ENCODE measurements at places on chromosomes 3 and 15.

- no peak for DNase-seq
These were observed 60.3 kb downstream of the NOX5 start for GRCh38 chr15:69074843-69075224.

DNA sequence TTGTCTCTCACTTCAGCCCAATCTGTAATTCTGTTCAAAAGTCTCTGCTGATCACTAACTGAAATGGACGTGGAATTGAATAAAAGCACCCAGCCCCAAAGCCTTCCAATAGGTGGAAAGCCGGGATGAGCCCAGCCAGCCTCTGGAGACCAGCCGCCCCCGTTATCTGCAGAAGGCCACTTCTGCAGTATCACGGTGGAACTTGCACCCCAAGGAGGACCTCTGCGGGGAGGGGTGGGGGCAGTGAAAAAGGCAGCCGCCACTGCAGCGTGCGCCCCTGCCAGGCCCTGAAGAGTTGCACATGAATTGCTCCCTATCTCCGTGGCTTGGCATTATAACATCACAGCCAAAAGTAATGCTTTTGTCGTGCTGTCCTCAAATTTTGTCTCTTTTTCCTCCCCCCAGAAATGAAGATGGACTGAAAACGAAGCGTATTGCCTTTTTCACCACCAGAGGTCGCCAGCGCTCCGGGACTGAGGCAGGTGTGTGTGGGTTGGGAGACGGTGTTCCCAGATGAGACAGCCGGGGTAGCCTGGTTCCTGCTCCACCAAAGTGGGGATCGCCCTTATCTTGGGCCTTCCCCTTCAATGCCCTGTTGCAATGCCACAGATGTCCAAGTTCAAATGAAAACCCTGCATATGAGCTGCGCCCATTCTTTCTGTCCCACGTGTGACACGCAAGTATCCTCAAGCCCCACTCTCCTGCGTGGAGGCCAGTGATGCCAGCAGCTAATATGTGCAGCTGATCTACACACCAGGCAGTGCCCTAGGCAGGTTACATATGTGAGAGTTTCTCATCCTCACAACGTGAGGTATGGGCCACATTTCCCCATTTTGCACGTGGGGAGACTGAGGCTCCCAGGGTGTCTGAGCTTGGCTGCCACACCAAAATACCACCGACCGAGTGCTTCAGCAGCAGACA is 96.0 kb downstream of the LRRK1 start:
- DNase-seq, result peak; percentile 92

DNA sequence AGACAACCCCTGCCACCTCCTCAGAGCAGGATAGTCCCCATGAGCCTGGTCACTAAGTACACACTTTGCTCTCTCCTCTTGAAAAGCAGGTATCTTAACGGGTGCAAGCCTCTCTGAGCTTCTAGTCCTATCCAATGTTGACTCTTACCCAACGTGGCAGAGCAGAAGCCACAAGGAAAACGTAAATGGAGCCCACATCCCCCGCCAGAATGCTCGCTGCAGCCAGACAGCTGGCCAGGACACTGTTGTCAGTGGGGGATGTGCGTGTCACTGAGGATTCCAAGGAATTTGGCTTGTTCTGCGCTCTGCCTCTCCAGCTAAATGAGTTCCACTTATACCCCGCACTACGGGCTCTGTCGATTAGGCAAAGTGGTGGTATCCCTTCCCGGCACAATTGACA is 67.8 kb upstream of the IGF1R start:
- no peak for DNase-seq

- no peak for DNase-seq
These were observed 98.7 kb downstream of the PLCH1 start for GRCh38 chr3:155646128-155646527.

DNA sequence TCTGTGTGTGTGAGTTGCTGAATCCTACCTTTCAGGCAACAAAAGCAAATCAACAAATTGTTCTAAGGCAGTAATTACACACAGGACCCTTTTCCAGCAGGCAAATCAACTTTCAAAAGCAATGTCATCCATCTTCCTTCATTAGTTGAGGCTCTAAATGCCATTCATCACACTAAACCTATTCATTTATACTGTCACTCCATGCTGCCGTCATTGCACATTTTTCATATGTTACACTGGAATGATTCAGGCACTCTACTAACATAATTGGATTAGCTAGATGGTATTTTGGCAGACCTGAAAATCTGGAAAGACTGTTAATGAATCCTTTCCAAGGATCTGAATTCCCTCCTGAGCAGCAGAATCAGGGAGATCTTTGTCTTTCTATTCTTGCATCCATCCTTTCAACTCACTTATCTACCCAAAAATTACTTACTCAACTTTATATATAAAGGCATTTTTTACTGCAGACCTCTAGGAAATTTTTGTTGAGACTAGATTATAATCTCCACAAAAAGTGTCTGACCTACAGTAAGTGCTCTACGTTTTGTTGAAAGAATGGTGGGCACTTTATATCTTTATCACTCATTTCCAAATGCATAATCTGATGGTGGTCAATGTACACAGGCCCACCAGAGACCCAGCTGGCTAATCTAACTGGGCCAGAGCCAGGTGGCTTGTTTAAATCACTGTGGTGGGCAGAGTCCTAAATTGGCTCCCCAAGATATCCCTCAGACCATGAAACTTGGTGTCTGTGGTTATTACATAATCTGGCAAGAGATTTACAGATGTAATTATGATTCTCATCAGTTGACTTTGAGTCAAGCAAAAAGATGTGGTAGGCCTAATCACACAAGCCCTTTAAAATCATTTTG is 25.0 kb downstream of the MIX23 start:
- no peak for DNase-seq

DNA sequence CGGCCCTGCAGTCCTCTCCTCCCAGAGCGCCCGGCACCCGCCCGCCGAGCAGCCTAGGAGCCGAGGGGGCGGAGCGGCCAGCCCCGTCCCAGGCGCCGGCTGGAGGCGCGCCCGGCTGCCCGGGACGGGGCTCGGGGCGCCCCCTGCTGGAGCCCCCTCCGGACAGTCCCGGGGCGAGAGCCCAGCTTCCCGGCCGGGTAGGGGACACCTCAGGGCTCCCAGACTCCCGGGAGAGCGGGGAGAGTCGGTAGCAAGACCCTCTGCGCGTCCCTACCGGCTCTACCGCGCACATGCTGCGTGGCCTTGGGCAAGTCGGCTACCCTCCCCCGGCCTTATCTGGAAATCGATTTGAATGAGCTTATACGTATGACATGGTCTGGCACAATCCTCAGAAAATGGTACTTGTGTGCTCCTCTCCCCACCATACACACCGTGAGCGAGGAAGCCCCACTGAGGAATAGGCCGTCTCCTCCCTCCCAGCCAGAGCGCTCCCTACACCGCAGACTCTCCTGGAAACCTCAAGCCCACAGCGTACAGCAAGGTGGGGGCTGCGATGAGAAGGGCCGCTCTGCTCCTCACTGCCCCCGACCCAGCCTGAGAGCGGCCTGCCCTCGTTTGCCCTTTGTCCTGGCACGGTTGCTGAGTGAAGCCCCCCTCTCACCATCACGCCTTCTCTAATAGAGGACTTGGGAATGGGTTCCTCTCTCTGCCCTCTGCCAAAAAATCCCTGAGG is at the start of gene DAPK2:
Gene DAPK2 (minus strand): TSS at position 65 of the 733 bp plus-strand sequence. CDS start 6,224 bp downstream, outside the sequence.
- DNase-seq, result peak; percentile 86

- no peak for DNase-seq
These were observed 191.6 kb upstream of the MRPL3 start for GRCh38 chr3:131694376-131694775.

- DNase-seq, result no peak
These were observed 32.2 kb downstream of the RGMA start for GRCh38 chr15:93056836-93057235.

GRCh38 chr15:51874751-51875644 is 45.5 kb downstream of the TMOD3 start:
- no peak for DNase-seq

DNA sequence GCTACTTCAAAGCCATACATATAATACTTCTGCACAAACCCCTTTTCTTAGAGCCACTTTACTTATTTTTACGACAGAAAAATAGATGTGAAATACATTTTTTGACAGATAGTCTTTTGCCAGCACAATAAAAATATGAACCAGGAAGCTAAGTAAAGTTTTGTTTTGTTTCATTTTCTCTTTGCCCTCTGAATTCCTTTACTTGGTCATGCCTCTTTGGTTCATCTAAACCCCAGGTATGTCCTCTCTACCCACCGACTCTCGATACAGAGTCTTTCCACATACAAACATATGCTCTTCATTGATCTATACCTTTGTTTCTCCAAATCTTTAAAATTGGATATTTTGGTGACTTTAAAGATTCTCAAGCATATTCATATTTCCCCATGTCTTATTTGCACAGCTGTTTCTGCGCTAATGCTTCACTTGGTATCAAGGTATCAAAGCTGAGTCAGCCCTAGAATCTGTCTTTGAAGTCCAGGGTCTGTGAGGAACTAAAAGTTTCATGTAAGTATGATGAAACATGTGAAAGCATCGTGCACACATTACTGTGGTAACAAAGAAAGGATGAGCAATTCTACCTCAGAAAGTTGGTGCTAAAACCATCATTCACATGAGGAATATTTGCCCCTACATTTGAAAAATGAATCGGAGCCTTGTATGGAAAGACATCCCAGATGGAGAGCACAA is 845.4 kb downstream of the NAALADL2 start:
- DNase-seq, result no peak

DNA sequence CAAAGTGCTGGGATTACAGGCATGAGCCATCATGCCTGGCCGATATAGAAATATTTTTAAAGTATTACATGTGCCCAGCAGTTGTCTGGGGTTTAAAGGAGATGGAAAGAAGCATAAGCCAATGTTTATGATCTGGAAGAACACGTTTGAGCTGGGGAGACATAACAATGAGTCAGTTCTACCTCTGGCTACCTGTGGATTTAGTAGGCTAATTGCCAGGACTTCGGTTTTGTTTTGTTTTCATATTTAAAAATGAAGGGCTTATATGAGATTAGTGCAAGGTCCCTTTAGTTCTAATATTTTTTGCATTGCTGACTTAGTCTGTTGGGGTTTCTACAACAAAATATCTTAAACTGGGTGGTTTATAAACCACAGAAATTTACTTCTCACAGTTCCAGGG is 22.9 kb upstream of the TNFSF10 start:
- DNase-seq, result no peak

GRCh38 chr3:148730676-148731075 is 33.0 kb downstream of the AGTR1 start:
- DNase-seq, result no peak

DNA sequence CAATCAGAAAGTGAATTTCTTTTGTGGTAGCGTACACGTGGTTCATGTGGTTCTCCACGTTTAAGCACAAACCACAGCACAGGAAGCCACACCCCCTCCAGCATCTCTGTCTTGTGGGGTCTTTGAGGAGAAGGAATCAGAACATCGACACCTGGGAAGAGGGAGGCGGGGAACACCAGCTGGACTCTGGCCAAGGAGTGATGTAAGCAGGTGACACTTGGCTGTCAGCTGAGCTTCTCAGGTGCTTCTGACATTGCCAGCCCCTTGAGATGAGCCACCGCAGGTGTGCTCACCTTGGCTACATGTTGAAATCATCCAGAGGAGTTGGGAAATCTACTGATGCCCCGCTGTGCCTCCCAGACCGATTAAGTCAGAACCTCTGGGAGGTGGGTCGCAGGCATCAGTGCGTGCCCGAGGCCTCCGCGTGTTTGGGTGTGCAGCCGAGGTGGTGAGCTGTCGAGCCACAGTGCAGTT is 85.0 kb downstream of the FAM81A start:
- DNase-seq, result no peak

DNA sequence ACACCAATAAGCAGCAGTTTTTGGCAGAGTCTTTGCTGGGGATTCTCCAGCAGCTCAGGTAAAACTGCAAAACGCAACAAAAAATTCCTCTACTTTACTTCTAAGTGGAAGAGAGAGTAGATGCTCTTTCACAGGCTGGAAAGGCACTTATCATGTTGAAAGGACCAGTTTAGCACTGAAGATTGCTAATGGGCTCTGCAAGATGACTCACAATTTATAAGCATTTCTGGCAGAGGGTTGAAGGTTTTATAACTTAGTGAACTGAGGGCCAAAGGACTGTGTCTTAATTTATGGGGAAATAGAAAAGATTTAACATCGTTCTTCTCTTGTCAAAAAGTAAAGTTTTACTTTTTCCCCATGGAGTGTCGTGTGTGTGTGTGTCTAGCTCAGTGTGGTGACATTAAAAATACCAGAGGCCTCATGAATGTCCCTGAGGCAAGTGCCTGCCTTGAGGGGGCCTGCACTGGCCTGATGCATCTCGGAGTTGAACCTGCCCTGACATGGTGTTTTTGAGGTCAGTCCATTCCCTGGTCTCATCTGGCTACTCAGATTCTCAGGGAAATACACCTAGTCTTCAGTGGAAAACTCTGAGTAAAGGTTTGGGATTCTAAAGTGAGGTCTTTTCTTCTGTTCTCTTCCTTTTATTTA is 1092.0 kb downstream of the NAALADL2 start:
- no peak for DNase-seq

DNA sequence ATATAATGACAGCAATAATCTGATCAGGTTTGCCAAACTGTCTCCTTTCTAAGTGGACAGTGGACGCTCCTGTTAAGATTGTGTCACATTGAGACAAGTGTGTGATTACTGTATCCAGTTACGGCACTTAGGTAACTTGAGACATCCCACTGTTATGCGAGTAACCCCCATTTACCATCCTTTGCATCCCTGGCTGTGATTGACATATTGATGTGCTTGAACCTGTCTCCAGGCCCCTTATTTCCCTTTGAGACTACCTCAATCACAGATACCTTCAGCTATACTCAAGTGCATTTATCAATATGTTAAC is 785.2 kb downstream of the NR2F2 start:
- DNase-seq, result no peak

DNA sequence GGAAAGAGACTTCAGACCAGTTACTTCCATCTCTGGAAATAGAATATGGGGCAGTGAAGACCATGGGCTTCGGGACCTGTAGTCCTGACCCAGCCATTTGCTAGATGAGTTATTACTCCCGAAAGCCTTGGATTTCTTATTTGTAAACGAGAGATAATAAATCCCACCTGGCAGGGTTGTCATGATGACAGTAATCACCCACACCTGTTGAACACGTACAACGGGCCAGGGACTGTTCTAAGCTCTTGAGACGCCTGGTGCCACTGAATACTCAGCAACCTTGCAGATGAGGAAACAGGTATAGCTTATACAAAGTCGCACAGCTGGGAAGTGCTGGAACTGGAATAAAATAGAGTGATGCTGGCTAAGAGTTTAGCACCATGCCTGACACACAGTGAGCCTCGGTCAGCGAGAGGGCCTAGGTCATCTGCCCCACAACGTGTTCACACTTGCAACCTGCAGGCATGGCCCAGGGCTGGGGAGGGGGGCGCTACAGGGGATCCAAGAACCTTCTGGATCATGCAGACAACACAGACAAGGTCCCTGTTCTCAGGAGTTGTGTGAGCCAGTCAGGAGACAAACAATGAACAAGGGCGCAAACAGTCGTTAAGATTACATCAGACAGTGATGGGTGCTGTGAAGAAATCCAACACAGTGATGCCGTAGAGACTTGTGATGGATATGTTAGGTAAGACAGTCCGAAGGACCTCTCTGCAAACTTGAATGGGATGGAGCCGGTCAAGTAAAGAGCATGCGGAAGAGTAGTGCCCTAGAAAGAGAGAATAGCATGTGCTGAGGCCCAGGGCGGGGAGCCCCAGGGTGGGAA is 89.2 kb downstream of the CORO2B start:
- DNase-seq, result peak; percentile 18
